Activated CD8-positive, alpha-beta memory T cell treated with anti-CD3 and anti-CD28 coated beads, Interleukin-2, amount 10 ng/mL, durations not matched to agents 7 days and 5 days (primary cell): ENCODE measurements at places on chromosomes 11 and 22. TPM values are rescaled to one million over a fixed set of nuclear protein-coding genes. Genes with fewer than 3 reads are reported as not detected.

Gene MMP11
- 0.91 TPM for total RNA-seq

DNA sequence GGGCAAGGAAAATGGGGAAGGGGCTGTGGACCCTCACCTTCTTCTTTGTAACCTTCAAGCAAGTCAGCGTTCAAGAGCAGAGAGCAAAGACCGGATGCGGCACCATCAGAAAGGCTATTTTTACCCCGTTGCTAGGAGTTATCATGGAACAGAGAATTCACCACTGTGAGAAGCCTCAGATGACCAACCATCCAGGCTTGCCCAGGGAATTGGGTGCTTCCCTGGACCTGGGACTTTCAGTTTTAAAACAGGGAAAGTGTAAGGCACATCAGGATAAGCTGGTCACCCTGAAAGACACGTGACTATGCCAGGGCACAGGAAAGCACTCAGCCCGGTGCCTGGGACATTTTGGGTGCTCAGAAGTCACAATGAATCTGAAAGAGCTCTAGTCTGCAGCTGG lies 10.4 kb downstream of the GALNT18 start:
- DNase-seq: no peak

DNA sequence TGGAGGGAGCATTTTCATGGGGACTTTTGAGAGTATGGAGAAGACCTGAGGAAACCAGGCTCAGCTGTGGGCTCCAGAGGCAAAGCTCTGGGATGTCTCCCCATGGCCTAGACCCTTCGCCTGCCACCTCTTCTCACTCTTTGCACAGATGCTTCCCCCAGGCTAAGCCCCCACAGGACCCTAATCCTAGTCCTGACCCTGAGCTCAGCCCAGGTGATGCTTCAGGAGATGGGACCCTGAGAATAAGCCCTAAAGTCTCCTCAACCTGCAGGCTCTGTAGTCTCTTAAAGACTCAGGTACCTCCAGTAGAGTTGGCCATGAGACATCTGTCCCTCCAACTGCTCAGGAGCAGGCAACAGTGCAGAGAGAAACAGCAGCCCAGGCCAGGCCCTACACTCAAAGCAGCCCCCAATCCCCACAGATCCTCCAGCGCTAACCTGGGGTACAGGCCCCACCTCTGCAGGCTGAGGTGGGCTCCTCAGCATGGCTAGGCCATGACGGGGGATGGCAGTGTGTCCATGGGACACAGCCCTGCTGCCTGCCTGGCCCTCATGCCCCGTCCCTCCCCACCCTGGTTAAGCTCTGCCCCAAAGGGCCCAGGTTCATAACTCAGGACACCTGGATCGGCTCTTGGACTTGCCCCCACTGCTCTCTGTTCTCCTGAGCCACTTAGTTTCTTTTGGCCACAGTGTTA lies 39.4 kb downstream of the GGTLC2 start:
- DNase-seq: no peak

- no peak for DNase-seq
Measured at GRCh38 chr11:101034076-101034475, 95.5 kb downstream of the PGR start.

- DNase-seq: no peak
Measured at GRCh38 chr11:1167256-1167655, 9.5 kb downstream of the MUC5AC start.

- DNase-seq: no peak
Measured at GRCh38 chr22:31752096-31752847, 1.5 kb upstream of the DEPDC5 start.

- no peak for DNase-seq
Measured at GRCh38 chr11:12162652-12163051, 52.3 kb downstream of the MICAL2 start.
